ENCODE measurements at places on chromosomes 12 and 14.

DNA sequence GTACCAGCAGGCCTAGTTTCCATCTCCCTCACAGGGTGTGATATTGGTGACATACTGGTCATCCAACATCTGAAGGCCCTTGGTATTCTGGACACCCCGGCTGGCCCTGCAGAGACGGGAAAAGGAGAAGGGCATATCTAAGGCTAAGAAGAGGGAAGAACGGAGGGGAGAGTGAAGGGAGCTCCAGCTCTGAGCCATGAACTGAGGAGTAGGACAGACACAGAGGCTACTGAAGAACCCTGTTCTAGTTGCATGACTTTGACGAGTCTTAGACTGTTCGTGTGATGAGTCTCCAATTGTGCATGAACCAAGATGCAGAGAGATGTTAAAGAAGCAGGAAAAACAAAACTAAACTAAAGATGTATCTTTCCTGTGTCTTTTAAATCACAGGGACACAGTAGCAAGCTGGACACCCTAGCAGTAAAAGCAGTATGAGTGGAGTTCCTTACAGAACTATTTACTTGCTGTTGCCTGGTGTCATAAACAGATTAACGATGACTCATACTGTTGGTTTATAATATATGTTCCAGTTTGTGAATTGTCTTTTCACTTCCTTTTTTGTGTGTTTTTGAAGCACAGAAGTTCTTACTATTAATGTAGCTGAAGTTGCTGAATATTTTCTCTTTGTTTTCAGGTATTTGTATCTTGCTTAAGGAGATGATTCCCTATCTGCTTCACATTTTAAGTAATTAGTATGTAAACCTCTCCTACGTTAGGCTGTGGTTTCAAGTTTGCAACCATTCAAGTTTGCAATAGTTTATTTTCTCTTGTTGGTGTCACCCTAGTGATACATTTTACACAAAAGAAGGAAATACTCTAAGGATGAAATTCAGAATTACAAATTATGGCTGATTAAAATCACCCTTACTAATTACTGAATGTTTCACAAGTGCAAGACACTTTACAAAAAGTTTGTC, 15.7 kb downstream of the FAR2 start:
- no peak for DNase-seq

- DNase-seq, result no peak
These were observed 648.5 kb downstream of the RPS29 start for GRCh38 chr14:48937541-48938195.

DNA sequence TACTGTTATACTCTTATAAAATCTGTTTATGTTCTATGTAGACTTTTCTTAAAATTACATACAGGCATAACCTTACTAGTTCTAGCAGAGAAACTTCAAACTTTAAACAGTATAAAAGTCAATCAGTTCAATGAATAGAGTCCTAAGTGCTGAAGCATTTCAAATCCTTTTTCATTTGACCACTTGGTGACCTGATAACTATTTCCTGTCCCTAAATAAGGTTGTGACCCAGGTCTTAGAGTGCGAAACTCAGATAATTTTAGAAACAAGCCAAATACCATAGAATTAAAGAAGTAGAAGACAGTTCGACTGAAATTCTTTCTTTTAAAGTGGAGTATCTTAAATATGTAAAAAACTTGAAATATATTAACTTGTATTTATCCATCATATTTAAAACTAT, 96.2 kb upstream of the ALX1 start:
- no peak for DNase-seq

- no peak for DNase-seq
These were observed 1.9 kb downstream of the TEAD4 start for GRCh38 chr12:2960996-2961616.

GRCh38 chr14:21923820-21924219, 250.2 kb upstream of the OR4E1 start:
- peak; percentile 6 for DNase-seq

GRCh38 chr12:68967046-68967445, 34.1 kb upstream of the CPM start:
- no peak for DNase-seq

DNA sequence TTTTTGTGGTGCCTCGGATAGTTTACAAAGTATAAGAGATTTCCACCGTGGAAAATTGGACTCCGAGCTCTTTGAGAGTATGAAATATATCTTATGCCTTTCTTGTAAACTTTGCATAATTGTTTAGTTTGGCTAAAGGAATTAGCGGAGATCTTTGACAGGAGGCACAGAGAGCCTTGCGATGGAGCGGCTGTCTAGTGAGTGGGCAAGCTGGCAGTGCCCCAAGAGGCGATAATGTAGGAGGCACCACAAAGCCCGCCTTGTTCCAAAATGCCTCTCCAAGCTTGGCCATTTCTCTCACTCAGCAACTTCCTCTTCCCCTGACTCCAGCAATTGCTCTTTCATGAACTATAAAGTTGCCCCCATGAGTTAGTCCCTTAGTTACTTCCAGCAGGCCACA, 270.1 kb upstream of the PRICKLE1 start:
- no peak for DNase-seq

Measured in T-helper 17 cell (primary cell).